Stomach (tissue), 19 donors: ENCODE measurements at places on chromosomes 1 and 21. TPM values are rescaled to one million over a fixed set of nuclear protein-coding genes. Genes with fewer than 3 reads are reported as not detected.

WRAP73 gene
- 3.5 TPM for total RNA-seq

KLHDC9 gene
- total RNA-seq: 2.4 TPM

HSD3B2 gene
- total RNA-seq: 1.4 TPM

F5 gene
- total RNA-seq: 0.87 TPM

TNFRSF14 gene
- 413 TPM for total RNA-seq

RORC gene
- 1.4 TPM for total RNA-seq

FMO2 gene
- total RNA-seq: 5.1 TPM

AADACL4 gene
- not detected for total RNA-seq

HFM1 gene
- not detected for total RNA-seq

KIF14 gene
- total RNA-seq: 0.87 TPM

S100A3 gene
- total RNA-seq: not detected

GPR61 gene
- total RNA-seq: not detected

DNA sequence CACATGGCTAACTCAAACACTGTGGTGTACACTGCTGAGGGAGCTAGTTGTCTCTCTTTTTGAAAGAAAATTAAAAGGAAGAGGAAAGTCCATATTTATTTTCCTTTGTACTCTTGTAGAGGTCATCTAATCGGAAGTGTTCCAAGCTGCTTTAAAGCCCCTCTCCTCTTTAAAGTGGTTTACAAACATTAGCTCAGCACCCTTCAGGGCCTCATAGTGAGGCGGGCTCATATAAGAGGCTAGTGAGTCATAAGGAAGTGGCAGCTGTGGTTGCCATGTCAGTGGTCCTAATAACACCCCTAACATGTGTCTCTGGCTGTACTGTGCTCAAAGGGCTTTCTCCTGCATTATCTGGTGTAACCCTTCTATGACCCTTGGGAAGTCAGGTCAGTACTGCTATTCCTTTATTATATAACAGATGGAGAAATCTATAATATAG lies 104.4 kb upstream of the SERBP1 start:
- no peak for DNase-seq

GRCh38 chr1:221575605-221576004 lies 166.3 kb downstream of the DUSP10 start:
- no peak for DNase-seq

DNA sequence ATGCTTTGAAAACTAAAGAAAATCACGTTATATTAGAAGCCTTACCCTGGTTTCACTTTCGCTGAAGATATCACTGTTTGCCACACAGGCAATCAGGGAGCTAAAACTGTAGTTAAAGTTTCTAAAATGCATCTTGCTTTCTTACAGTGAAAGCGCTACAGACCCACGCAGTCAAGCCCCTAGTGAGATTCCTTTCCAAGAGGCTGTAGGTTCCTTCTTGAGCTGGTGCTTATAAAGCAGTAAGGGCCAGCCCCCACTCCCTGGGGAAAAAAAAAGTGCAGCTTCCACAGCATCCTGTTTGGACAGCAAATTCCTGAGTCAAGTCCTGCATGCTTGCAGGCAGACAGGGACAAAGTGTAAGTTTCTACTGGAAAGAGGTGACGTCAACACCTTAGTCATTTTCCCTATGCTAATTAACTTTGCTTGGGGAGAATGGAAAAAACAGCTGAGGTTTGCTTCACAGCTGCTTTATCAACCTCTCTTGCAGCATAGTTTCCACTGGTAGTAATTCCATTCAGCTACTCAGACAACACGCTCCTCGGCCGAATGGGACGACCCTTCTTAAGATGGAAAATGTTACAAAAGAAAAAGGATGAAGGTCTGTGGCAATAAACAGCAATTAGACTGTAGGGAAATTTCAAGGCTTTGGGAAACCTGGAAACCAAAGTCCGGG lies 14.7 kb upstream of the KCNE1 start:
- DNase-seq: peak; percentile 77

DNA sequence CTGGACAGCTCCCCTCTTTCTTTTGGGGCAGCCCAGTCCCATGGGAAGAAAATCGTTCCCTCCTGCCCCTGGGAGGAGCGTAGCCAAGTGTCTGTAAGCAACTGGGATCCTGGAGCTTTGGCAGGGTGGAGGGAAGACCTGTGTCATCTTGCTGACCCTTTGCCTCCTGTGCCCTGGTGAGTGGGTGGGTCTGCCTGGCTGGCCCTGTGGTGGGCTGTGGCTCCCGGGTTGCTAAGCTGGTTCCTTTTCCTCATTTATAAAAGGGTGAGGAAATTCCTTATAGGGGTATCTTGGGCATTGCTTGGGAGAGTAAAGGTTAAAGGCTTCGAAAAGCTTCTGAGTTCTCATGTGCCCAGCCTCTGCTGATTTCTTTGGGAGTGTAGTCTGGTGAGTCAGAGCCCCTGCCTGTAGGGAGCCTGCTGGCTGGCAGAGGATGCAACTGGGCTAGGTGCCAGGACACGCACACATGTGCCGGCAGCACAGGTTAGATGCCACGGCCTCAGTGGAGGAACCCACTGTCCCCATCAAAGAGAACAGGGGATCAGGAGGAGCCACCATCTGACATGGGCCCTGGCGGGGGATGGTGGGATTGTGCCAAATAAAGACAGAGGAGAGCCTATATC lies 85.2 kb downstream of the ARHGEF10L start:
- peak; percentile 55 for DNase-seq

GRCh38 chr1:236948381-236948780 lies 55.9 kb downstream of the MT1HL1 start:
- DNase-seq: no peak

GRCh38 chr1:12620488-12620865 lies 2.5 kb upstream of the DHRS3 start:
- DNase-seq: no peak

- no peak for DNase-seq
Observed at GRCh38 chr1:231190456-231190855, 28.6 kb downstream of the TRIM67 start.

- DNase-seq: peak; percentile 27
Observed at GRCh38 chr1:36529769-36530260, 47.1 kb upstream of the CSF3R start.

GRCh38 chr1:20538760-20539551 lies 13.4 kb upstream of the FAM43B start:
- DNase-seq: no peak

DNA sequence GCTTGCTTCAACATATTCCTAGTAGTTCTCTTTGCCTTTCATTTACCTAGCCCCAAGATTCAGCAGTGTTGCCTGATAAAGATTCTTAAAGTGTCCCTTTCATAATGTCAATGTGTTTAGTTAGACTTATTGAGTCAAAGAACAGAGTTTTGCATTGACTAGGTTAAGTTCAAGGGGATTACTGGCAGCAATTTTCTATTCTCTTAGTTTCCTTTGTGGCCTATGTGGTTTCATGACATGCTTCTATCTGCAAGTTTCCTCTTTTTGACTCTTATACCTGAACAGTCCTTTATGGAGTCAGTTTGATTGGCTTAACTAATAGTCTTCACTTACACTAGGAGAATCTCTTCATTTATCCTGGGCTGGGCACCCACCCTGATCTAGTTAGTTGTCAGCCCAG lies 151.3 kb downstream of the ADGRL4 start:
- DNase-seq: no peak

DNA sequence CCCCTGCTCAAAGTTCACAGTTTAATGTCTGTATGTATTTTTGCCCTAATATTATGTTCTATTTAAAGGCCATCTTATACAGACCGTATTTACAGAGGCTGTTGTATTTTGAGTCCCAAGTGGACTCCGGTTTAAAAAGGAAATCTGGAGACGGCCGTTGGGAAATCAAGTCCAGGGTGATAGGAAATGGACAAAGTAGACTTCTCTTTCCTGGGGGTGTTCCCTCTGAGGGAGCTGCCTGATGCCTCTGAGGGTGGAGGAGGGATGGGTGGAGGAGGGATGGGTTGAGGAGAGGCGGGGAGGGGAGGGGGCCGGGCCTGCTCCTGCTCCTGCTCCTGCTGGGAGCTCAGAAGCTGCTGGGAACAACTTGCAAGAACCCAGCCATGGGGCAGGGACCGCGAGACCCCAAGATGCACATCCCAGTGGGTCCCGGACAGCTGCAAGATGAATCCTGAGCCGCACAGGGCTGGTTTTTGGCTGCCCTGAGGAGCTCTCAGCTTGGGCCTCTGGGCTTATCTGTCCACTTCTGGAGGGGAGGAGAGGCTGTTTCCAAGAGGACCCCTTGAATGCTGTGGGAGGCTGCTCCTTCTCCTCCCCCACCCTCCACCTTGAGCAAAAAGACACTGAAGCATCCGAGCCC lies 12.0 kb upstream of the ACTL8 start:
- DNase-seq: peak; percentile 21

DNA sequence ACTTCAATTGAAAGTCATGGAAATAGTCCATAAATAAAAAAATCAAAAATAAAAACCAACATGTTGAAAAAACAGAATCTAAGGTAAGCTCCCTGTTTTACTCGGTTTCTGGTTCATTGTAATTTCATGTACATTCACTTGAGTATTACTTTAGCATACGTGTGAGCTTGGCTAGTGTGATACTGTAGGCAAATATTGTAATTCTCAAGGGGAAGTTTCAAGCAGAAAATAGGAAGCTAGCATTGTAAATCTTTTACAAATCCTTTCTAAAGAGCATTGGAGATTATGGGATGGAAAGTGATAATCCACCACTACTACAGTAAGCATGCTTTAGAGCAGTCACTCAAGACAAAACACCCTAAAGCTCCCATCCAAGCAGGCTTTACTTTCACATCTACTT lies 3.3 kb upstream of the LPAR3 start:
- no peak for DNase-seq

- DNase-seq: peak; percentile 62
Observed at GRCh38 chr21:29376556-29376955, 77.8 kb downstream of the BACH1 start.

- no peak for DNase-seq
Observed at GRCh38 chr1:175186433-175187160, 6.0 kb downstream of the KIAA0040 start.

GRCh38 chr1:187146388-187146787 lies 317.6 kb downstream of the PLA2G4A start:
- no peak for DNase-seq

DNA sequence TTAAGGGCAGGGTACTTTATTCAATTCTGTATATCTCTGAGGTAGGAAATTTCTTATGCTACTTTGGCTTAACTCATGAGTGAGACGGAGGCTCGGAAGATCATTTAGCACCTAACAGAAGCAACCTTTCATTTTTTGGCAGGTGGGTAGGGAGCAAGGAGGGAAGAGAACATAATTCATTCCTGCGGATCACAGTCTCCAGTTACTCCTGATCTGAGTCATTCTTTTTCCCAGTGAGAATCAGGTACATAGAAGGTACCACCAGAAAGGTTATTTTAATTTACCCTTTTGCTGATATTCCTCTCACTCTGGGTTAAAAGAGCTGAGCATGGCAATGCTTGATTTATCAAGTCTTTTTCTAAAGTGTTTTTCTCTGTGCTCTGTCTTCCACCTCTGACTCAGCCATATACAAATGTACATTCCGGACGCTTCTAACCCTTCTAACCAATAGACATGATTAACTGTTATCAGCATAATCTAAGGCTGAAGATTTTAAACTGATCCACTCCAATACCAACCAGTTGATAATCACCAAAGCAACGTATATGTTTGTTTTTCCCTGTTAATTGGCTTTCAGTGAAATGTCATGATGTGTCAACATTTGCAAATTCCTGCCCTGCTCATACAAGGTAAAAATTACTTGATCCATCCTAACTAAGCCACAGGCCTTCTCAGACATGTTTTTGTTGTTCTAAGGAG lies 271.7 kb downstream of the DUSP10 start:
- no peak for DNase-seq

DNA sequence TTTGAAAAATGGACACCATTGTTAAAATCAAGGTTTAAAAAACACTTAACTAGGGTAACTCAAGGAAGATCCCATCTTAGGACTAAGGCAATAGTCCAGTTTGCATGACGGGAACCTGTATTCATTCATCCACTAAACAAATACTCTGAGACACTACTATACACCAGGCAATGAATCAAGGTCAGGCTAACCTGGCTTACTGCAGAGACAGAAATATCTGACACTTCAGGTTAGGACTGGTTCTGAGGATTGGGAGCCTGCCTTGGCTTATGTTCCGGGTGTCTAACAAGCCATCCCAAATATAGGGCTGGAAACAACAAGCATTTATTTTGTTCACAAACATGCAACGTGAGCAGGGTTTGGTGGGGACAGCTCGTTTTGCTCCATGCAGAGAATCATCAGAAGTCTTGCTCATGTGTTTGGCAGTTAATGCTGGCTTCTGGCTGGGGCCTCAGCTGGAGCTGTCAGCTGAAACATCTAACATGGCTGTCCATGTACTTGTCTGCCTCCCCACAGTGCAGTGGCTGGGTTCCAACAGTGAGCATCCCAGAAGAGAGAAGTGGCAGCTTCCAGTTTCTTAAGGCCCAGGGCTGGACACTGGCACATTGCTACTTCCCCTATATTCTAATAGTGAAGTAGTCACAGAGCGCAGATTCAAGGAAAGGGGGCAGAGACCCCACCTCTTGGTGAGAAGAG lies 37.0 kb upstream of the CAMK1G start:
- DNase-seq: peak; percentile 53

- DNase-seq: no peak
Observed at GRCh38 chr1:206666954-206667665, 17.6 kb upstream of the MAPKAPK2 start.

- no peak for DNase-seq
Observed at GRCh38 chr21:44718571-44718970, 7.2 kb upstream of the TSPEAR start.

GRCh38 chr1:71193153-71193552 lies 112.3 kb upstream of the ZRANB2 start:
- DNase-seq: no peak

GRCh38 chr1:168373869-168374268 lies 93.2 kb downstream of the TBX19 start:
- DNase-seq: no peak

DNA sequence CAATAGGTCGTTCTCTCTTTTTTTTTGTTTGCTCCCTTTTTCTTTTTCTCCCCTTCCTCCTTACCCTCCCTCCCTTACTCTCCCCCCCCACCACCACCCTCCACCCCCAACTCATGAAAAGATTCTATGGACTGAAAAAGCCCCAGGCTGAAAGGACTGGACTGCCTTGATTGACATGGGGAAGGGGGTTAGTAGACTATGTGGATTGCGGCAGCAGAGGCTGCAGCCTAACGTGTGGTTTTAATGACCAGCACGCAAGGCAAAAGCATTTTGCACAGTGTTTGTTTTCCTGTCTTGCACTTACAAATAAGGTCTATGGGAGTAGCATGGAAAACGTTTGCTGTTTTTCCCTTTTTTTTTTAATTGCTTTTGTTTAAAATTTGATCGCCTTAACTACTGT lies 5.5 kb downstream of the ZBTB18 start:
- no peak for DNase-seq

DNA sequence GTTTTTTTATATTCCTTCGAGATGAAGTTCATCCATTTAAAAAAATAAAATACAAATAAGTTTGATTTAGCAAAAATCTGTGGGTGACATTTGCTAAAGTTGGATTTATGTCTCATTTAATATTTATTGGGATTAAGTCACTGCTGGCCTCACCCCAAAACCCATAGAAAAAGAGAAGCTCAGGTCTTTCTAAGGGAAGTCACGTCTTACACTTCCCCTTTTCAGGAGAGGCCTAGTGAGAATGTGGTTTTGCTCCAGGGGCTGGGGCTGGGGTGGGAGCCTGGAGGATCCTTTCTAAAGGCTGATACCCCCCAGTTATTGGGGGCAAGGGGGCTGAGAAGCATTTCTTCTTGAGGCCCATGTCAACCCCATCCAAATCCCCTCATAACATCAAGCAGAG lies 300.3 kb downstream of the DSCAM start:
- DNase-seq: no peak
